ENCODE measurements at places on chromosomes 12 and 14.

DNA sequence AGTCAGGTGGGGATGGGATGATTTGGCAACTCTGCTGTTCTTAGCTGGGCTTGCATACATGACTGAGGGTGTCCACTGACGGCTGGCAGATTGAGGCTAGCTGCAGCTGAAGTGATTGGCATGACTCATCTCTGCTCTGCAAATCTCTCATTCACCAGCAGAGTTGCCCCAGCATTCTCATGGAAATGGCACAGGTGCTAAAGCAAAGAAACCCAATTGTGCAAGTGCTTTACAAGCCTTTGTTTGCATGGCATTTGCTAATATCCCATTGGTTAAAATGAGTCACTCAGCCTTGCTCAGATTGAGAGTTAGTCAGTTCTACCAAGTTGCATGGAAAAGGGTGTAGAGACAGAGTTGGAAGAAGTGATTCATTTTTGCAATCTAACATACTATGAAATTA lies 389.7 kb upstream of the FAR2 start:
- no peak for DNase-seq

DNA sequence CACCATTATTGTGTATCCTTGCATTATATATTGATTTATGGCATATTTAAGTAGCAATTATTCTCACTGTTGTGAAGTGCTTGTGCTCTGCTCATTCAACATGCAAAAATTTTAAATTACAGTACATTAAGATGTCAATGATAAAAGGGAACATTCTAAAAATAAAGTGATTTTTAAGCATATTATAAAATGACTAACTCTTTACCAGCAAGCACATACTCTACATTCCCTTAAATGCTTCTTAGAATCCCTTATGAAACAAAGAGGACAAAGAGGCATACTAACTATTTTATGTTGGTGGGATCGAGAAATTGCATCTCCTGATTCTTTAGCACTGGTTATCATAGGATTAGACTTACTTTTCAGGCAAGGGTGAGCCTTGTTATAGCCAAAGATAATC lies 46.6 kb upstream of the ZDHHC17 start:
- no peak for DNase-seq

GRCh38 chr12:75452675-75453330 lies 27.8 kb upstream of the GLIPR1 start:
- DNase-seq, result no peak

DNA sequence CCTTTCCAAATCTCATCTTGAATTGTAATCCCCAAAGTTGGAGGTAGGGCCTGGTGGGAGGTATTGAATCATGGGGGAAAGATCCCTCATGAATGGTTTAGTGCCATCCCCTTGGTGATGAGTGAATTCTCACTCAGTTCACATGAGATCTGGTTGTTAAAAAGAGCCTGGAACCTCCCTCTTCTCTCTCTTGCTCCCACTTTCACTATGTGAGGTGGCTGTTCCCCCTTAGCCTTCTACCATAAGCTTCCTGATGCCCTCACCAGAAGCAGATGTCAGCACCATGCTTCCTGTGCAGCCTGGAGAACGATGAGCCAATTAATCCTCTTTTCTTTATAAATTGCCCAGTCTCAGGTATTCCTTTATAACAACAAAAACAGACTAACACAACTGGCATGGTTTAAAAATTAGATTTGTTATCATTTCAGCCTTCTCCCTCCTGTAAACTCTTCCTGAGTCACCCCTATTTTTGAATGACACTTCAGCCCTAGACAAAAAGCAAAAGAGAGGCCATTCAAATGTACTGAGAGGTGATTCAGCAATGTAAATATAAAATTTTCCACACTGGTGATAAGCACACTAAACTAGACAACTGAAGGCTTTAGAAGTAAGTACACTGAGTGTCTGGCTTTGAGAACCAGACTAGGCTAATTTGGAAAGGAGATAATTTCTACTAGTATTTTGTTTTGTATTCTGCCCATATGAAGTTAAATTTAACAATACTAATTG lies 212.1 kb upstream of the ABCD2 start:
- DNase-seq, result peak; percentile 65

DNA sequence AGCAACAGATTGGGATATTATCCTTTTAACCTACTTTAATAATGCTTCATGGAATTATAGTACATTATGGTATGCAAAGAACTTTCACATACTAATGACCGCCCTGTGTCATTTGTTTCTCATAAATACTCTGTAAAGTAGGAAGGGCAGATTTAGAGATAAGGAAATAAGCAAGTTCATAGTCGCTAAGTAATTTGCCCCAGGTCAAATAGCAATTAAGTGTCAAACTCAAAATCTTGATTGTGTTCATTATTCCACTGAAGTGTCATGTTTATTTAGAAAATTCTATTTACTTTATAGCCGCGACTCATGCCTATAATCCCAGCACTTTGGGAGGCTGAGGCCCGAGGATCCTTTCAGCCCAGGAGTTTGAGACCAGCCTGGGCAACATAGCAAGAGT lies 98.7 kb upstream of the ATF1 start:
- DNase-seq, result no peak

DNA sequence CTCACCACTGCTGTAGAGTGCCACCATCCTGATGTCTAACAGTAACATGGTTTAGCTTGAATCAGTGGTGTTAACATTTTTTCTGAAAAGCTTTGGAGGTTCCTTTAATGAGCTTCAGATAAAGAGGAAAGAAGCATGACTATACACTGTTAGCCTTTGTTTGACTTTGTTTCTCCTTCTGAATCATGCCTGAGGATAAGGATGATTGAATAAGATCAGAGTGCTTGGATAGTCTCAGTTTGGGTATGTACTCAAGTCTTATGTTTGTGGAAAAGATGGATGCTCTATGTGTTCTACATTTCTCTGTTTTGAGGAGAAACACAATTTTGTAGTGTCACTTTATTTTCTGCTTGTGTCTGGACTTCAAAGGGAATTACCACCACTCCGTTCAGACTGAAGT lies 42.0 kb downstream of the GPATCH2L start:
- DNase-seq, result no peak

DNA sequence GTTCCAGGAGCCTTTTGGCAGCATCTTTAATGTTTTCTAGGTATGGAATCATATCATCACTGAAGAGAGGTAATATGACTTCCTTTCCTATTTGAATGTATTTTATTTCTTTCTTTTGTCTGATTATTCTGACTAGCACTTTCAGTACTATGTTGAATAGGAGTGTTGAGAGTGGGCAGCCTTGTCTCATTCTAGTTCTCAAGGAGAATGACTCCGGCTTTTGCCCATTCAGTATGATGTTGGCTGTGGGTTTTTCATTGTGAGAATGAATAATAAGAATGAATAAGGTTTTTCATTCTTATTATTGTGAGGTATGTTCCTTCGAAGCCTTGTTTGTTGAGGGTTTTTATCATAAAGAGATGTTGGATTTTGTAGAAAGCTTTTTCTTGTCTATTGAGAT lies 98.9 kb downstream of the GPHN start:
- no peak for DNase-seq

GRCh38 chr12:41250748-41251147 lies 62.6 kb downstream of the PDZRN4 start:
- DNase-seq, result no peak

GRCh38 chr14:68683326-68683725 lies 109.5 kb downstream of the ZFP36L1 start:
- DNase-seq, result no peak

DNA sequence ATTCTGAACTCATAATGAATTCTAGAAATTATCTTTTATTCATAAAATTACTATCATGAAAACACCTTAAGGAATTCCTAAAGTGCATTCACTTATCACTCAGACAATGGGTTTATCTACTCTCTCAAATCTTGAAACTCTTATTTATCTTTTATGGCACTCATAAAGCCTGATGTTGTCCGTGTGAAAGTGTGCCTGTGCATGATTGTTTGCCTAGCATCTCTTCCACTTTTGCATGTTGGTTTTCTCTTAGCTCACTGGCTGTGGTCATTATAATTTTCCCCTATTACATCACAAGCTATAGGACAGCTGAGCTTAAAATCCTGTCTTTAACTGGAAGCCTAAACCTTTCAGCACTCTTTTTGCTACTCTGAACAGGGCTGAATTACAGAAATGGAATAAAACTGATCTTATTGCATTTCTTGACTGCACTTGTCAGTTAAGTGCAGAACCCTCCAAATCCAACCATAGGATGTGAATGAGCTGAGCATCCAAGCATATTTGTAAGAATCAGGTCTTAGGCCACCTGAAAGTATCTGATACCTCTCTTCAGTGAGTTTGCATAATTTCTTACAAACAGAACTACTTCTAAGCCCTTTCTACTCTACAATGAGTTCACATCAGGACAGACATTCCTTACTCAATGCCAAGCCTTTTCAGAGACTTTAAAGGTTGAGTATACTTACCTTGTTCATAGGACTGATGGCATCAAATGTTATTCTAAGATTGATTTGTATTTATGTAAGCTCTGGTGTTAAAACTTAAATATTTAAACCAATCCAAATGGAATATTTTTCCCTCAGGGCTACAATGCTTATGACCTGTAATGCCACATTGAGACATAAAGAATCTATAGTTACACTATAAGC lies 221.2 kb upstream of the KITLG start:
- no peak for DNase-seq

- DNase-seq, result no peak
Measured at GRCh38 chr14:23056145-23056955, 970 bp downstream of the CDH24 start.

GRCh38 chr12:1880876-1881275 lies 37.6 kb downstream of the CACNA2D4 start:
- DNase-seq, result no peak

DNA sequence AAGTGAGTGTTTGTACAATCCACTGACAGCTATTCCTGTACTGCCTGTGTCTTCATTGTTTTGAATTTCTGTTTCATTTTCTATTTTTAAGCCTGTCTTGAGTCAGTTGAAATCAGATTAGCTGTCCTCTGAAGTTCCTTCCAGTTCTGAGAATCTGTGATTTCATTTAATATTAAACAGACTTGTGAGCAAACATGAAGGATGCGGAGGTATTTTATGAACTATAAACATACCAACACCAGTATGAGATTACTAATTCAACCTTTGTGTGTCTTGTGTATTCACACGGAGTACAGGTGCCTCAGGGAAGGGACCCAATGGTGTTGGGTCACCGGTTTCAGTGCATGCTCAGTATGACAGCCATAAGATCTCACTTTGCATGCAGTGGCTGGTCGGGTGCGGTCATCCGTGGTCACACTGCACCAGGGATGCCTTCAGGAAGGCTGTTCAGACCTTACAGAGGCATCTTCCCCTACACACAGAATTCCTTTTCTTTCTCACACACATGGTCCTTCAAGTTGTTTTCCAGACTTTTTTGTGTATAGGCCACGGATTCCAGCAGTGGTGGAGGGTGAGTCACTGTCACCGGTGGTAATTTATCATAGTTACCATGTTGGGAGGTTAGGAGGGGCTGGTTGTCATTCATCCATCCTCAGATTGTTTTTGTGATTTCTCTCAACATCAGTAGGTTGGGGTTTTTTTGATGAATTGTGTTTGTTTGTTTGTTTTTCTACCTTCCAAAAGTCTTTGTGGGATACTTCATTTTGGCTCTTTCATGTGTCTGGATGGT lies 103.0 kb upstream of the SFSWAP start:
- no peak for DNase-seq

DNA sequence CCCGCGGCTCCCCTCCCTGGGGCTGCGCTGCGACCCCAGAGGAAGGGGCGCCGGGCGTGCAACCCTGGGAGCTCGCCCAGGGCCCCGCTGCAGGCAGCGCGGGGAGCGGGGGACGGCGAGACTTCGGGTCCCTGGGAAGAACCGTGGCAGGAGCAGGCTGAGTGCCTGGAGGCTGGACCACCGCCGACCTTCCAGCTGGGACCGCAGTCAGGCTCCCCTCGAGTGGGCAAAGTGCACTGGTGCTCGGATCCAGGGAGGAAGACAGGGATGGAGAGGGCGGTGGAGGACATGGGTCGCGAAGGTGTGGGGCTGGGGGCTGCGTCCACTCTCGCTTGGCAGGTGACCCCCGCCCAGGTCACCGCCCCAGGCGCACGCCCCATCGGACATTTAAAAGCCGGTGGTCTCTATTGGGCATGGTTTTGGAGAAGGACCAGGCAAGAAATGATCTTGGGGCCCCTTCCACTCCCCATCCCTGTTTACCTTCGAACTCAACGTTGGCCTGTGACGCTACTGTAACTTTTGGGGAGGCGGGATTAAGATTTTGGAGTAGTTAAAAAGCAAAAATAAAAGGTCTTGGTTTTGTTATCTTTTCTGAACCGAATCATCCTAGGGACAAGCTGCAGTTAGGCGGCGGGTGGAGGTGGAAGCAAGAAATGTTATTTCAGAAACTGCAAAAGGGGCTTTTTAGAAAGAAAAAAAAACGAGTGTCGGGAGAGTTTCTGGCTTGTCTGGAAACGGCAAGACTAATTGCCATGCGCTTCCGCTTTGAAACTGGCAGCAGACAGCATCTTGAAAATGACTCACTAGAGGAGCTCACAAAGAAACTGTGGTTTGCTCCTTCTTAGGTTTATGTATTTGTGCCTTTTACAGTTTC lies 1.0 kb downstream of the ELK3 start:
- no peak for DNase-seq

- peak; percentile 20 for DNase-seq
Measured at GRCh38 chr12:110073049-110073831, 24.9 kb upstream of the C12orf76 start.

DNA sequence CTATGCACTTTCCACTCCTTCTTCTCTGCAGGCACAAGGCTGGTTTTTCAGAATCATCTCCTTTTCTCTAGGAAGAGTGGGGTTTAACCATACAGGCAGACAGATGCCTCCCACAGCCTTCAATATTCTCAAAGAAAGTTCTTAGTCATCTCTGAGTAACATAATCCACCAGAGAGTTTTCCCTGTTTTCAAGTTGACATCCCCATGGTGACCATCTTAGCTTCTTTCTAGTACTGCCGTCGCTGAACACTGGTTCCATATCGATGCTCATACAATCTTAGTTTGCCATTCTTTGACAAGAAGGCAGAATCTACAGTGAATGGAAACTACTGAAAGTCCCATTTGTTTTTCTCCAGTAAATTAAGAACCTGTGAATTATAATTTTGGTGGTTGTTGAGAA lies 28.6 kb downstream of the TPH2 start:
- DNase-seq, result no peak

DNA sequence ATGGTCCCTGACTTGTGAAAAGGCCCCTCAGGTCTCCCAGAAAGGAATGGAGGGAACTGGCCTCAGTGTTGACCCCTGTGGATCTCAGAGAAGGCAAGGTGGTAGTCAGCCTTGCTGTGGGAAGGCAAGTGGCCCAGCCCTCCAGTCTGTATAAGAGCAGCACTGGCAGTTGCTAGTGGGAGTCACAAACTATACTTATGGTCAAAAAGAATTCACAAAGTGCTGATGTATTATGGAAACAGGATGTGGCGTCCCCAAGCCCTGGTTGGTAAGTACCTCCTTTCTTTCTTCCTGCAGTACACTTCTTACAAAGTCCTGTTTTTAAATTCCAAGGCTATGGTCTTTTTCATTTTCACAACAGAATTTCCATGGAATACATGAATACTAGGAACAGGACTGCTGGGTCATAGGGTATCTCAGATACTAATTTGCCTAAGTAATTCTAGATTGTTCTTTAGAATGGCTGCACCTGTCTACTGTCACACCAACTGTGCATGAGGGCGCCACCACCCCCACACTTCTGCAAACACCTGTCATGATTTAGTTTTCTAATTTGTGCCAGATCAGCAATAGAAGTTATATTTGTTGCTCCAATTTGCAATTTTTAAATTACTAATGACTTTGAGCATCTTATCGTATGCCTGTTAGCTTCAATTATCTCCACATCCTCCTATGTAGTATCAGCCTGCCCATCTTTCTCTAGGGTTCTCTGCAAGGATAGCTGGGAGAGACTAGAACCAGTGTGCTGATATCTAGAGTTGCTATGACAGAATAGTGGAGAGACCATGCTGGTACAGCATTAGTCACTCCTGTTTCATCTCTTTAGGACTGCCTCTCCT lies 40.7 kb upstream of the TMEM263 start:
- no peak for DNase-seq

- no peak for DNase-seq
Measured at GRCh38 chr12:12482959-12483358, 79.7 kb downstream of the DUSP16 start.
